Mammary microvascular endothelial cell (primary cell): ENCODE measurements at places on chromosomes 6 and 20. TPM values are rescaled to one million over a fixed set of nuclear protein-coding genes. Genes with fewer than 3 reads are reported as not detected.

The CAPN11 gene
- total RNA-seq: 2.7 and 4.8 TPM in 2 replicates

The EYS gene
- total RNA-seq: not detected in 2 replicates

The SLC44A4 gene
- total RNA-seq: 0.30 and 0.33 TPM in 2 replicates

The PHACTR2 gene
- 94.1 and 118 TPM in 2 replicates for total RNA-seq

The MATN4 gene
- 0.20 TPM in 1 of 2 replicates, not detected in the other for total RNA-seq

The SPACA1 gene
- total RNA-seq: not detected in 2 replicates

The MMP24 gene
- total RNA-seq: 0.07 and 0.44 TPM in 2 replicates
